ENCODE measurements at places on chromosomes 11 and 22. TPM values are rescaled to one million over a fixed set of nuclear protein-coding genes. Genes with fewer than 3 reads are reported as not detected.
A peak's percentile ranks its signal among the peaks of the same experiment; 100 is the strongest.

DNA sequence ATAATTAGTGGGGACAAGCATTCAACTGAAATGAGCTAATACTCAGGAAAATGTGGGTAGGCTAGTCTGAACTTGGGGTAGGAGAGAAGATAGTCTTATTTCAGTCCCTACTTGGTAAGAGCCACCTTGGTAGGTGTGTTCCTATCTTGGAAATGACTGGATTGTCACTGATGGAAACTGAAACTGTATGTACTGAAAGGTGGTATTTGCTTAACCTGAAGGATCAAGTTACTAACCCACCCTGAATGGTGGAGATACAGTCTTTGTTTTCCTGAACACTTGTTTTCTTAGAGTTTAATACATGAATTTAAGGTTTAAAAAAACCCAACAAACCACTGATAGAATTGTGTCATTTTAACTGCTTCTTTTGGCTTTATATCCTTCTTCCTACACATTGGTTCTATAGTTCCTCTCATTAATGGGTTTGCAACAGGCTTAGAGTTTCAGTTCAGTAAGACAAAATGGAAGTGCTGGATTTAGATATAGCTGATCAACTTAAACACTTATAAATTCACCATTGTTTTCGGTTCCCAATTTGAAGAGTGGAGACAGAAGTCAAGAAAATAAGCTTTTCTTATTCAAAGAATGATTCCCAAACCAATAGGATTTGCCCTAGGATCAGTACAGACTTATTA, 4.2 kb downstream of the FAR1 start:
- H3K4me3 ChIP-seq = no peak overlapping the region
- no peaks in the 10 kb centered on the region for H3K27me3 ChIP-seq
- peak overlapping the region; percentile 13 for H3K27ac ChIP-seq

DNA sequence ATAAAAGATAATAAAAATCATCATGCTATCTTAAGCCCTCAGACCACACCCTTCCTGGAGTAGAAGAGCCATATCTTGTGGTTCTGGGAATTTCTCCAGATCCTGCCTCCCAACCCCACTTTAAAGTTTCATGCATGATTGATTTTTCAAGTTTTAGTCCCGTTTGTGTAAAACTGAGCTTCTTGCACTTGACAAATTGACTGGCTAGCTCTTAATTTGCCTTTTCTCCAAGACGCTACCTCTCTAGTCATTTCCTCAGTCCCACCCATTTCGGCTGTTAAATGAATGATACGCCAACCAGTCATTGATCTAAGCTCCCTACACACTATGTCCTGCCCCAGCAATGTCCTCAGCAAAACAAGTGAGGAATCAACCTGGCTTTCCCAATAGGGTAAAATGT, 71.8 kb upstream of the TEAD1 start:
- H3K4me1 ChIP-seq = no peaks in the 10 kb centered on the region
- H3K27ac ChIP-seq = no peak overlapping the region
- H3K36me3 ChIP-seq = no peaks in the 10 kb centered on the region
- H3K4me3 ChIP-seq = no peak overlapping the region
- DNase-seq = no peak
- H3K27me3 ChIP-seq = no peaks in the 10 kb centered on the region

MMP13 gene
- not detected for total RNA-seq

DNA sequence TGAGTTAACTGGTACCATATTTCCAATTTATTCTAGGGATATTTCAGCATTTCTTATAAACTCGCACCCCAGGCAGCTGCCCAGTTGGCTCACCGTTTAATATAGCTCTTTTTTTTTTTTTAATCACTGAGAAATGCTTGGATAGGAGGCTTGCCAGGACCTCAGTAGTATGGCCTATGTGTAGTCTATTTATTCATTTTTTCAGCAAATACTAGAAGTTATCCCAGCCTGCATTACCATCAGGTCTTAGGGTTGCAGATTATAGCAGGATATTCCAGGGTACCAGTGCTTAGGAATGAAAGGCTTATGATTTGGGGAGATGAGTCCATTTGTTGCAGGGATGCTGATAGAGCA, 26.6 kb downstream of the PARVA start:
- no peak overlapping the region for H3K27ac ChIP-seq
- H3K27me3 ChIP-seq = no peaks in the 10 kb centered on the region
- H3K4me3 ChIP-seq = no peak overlapping the region
- no peaks in the 10 kb centered on the region for H3K4me1 ChIP-seq

- no peak overlapping the region for H3K4me3 ChIP-seq
- no peak overlapping the region for H3K27ac ChIP-seq
- H3K27me3 ChIP-seq = no peaks in the 10 kb centered on the region
- no peaks in the 10 kb centered on the region for H3K36me3 ChIP-seq
These were observed 84.5 kb downstream of the TRAF6 start for GRCh38 chr11:36425561-36426081.

MIAT gene
- total RNA-seq = 11.7 TPM

PATE4 gene
- not detected for total RNA-seq

DNA sequence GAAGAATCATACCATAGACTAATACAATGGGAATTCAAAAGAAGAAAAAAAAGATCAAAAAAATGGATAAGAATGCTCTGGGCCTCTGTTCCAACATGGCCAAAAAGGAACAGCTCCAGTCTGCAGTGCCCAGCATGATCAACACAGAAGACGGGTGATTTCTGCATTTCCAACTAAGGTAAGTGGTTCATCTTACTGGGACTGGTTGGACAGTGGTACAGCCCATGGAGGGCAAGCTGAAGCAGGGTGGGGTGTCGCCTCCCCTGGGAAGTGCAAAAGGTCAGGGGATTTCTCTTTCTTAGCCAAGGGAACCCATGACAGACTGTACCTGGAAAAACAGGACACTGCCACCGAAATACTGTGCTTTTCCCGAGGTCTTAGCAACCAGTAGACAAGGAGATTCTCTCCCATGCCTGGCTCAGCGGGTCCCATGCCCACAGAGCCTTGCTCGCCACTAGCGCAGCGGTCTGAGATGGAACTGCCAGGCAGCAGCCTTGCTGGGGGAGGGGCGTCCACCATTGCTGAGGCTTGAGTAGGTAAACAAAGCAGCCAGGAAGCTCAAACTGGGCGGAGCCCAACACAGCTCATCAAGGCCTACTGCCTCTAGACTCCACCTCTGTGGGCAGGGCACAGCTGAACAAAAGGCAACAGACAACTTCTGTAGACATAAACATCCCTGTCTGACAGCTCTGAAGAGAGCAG, 428.4 kb downstream of the MN1 start:
- H3K27ac ChIP-seq = no peak overlapping the region
- H3K36me3 ChIP-seq = no peaks in the 10 kb centered on the region
- H3K27me3 ChIP-seq = no peaks in the 10 kb centered on the region
- no peak overlapping the region for H3K4me3 ChIP-seq

DNA sequence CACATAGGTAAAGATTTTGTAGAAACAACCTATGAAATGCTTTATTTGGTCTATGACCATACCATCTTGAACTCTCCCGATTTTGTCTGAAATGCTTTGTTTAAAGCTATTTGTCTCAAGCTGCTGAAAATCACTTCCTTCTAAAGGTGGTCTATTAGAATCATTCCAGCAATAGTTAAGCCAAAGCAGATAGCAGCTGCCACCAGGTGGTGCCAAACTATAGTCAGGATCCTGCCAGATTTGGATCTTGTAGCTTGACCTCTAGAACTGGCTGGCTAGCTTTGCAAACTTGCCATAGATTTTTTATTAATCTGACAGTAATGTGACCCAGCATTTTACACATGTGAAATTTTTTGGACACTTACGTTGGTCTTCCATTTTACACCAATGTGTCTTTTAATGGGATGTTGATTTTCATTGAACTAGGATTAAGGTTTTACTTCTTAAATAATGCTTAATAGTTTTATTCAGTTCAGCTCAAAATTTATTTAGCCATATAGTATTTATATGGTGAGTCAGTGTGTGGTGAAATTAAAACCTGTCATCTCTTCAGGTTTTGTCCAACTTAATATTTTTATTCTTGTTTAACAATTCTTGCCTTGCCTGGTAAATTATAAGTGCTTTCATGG, 19.7 kb downstream of the CTR9 start:
- no peak for DNase-seq
- no peaks in the 10 kb centered on the region for H3K4me1 ChIP-seq
- no peak overlapping the region for H3K4me3 ChIP-seq

- H3K27ac ChIP-seq = peak overlapping the region; percentile 72
- H3K27me3 ChIP-seq = no peaks in the 10 kb centered on the region
- no peak for DNase-seq
- H3K4me3 ChIP-seq = peak overlapping the region; percentile 73
These were observed 1.2 kb downstream of the KCNQ1OT1 start for GRCh38 chr11:2698386-2699184.

- H3K27ac ChIP-seq = no peak overlapping the region
- DNase-seq = no peak
- H3K27me3 ChIP-seq = no peaks in the 10 kb centered on the region
- no peak overlapping the region for H3K4me3 ChIP-seq
These were observed 93.2 kb upstream of the PRR5 start for GRCh38 chr22:44608597-44609399.

- no peak overlapping the region for H3K4me3 ChIP-seq
- H3K36me3 ChIP-seq = no peaks in the 10 kb centered on the region
- no peaks in the 10 kb centered on the region for H3K27me3 ChIP-seq
These were observed 13.2 kb downstream of the TP53AIP1 start for GRCh38 chr11:128929468-128929867.

GRCh38 chr11:11988681-11989261, 19.7 kb downstream of the DKK3 start:
- H3K27me3 ChIP-seq = no peaks in the 10 kb centered on the region
- H3K27ac ChIP-seq = no peak overlapping the region
- no peaks in the 10 kb centered on the region for H3K4me1 ChIP-seq
- DNase-seq = no peak
- no peak overlapping the region for H3K4me3 ChIP-seq

GRCh38 chr11:2536440-2536989, 91.7 kb downstream of the KCNQ1 start:
- no peak for DNase-seq
- H3K4me3 ChIP-seq = no peak overlapping the region
- H3K27me3 ChIP-seq = 0 out of 2 replicates have a peak, but pooled peaks cover 3% of the 10 kb centered on the region

DNA sequence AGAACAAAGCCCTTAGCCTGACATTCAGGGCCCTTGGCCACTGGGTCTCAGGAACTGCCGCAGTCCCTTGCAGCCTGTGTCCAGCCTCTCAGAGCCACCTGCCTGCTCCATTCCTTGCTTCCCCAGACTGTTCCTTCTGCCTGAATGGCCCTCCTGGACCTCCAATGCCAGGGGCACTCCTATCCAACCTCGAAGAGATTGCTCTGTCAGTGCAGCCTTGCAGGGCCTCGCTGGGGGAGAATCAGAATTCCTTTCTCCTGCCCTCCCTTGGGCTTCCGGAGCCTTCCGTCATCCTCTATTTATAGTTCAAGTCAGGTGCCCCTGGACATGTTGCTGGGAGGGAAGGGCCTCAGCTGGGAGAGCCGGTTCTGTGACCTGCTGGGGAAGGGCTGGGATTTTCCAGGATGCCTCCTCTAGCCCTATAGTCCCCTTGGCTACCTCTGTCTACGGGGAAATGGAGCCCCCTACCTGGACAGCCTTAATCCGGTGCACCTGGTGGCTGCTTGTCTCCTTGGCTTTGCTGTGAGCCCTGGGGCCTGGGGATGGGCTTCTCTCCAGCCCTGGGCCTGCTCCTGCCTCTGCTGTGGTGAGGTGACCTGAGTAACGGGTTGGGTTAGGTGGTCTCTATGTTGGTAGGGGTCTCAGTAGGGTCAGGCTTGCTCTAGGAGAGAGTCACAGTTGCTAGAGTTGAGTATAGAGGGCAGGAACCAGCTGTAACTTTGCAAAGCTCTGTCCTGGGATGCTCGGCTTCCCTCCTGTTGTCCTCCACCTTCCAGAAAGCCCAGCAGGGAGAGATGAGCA, 45.9 kb upstream of the SYT7 start:
- no peaks in the 10 kb centered on the region for H3K27me3 ChIP-seq
- no peak overlapping the region for H3K4me3 ChIP-seq
- H3K36me3 ChIP-seq = no peaks in the 10 kb centered on the region
- H3K4me1 ChIP-seq = no peaks in the 10 kb centered on the region

GRCh38 chr22:29679316-29679715, 40.5 kb upstream of the CABP7 start:
- DNase-seq = no peak
- H3K36me3 ChIP-seq = peaks cover 35% of the 10 kb centered on the region
- H3K27ac ChIP-seq = no peak overlapping the region
- H3K4me3 ChIP-seq = no peak overlapping the region

DNA sequence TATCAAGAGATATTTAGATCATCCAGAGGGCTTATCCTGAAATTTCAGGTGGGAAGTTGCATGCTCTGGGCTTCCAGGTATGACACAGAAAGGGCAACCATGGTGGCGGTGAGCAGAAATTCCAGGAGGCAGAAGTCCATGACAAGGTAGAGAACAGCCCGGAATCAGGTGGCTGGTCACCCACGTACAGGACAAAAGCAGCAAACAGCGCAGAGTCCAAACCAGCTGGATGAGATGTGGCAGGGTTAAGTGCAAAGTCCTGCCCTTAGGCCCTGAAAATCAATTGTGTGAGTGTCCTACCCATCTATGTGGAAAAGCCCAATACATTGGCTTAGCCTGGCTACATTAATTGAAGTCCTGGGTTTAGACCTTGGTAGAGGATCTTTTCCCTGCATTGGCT, 11.6 kb downstream of the PPFIBP2 start:
- DNase-seq = no peak
- H3K4me1 ChIP-seq = peaks cover 86% of the 10 kb centered on the region
- no peaks in the 10 kb centered on the region for H3K27me3 ChIP-seq
- H3K36me3 ChIP-seq = no peaks in the 10 kb centered on the region
- no peak overlapping the region for H3K27ac ChIP-seq
- H3K4me3 ChIP-seq = no peak overlapping the region

- no peaks in the 10 kb centered on the region for H3K36me3 ChIP-seq
- no peaks in the 10 kb centered on the region for H3K27me3 ChIP-seq
- H3K4me3 ChIP-seq = no peak overlapping the region
- no peak for DNase-seq
These were observed 100.2 kb downstream of the C11orf87 start for GRCh38 chr11:109522116-109522755.

LRRC56 gene
- 1.9 TPM for total RNA-seq

GRCh38 chr22:38957046-38957770, at the start of gene APOBEC3A:
TSS of gene APOBEC3A (plus strand) at chr22:38957609. CDS start at chr22:38957692, 83 bp downstream.
- no peak within 1 kb of the TSS for H3K4me3 ChIP-seq
- no peaks in the 10 kb centered on the region for H3K36me3 ChIP-seq
- H3K27ac ChIP-seq = no peak within 1 kb of the TSS
- H3K27me3 ChIP-seq = no peaks in the 10 kb centered on the region

- no peaks in the 10 kb centered on the region for H3K27me3 ChIP-seq
- no peak overlapping the region for H3K4me3 ChIP-seq
- H3K4me1 ChIP-seq = no peaks in the 10 kb centered on the region
- no peak overlapping the region for H3K27ac ChIP-seq
- H3K36me3 ChIP-seq = no peaks in the 10 kb centered on the region
These were observed 55.3 kb upstream of the ALKBH3 start for GRCh38 chr11:43825217-43825816.

- peaks cover 10% of the 10 kb centered on the region for H3K4me1 ChIP-seq
- DNase-seq = no peak
- H3K36me3 ChIP-seq = no peaks in the 10 kb centered on the region
- no peaks in the 10 kb centered on the region for H3K27me3 ChIP-seq
These were observed 147.8 kb upstream of the ARHGAP20 start for GRCh38 chr11:110859998-110860397.

OR2D2 gene
- not detected for total RNA-seq

- DNase-seq = no peak
- H3K27ac ChIP-seq = no peak overlapping the region
- no peak overlapping the region for H3K4me3 ChIP-seq
- H3K36me3 ChIP-seq = no peaks in the 10 kb centered on the region
- no peaks in the 10 kb centered on the region for H3K27me3 ChIP-seq
- peaks cover 7% of the 10 kb centered on the region for H3K4me1 ChIP-seq
These were observed 437.3 kb upstream of the CADM1 start for GRCh38 chr11:115941481-115941993.

- H3K27me3 ChIP-seq = no peaks in the 10 kb centered on the region
- no peaks in the 10 kb centered on the region for H3K4me1 ChIP-seq
These were observed 290.7 kb upstream of the MPPED2 start for GRCh38 chr11:30876663-30877396.

All from GM12878 (cell line).